HFFc6 (cell line): ENCODE measurements at places on chromosomes 16 and 17. TPM values are rescaled to one million over a fixed set of nuclear protein-coding genes. Genes with fewer than 3 reads are reported as not detected.

GRCh38 chr17:55495239-55495638 lies 16.0 kb downstream of the SMIM36 start:
- peaks cover 15% of the 10 kb centered on the region for H3K27me3 ChIP-seq
- no peaks in the 10 kb centered on the region for H3K36me3 ChIP-seq
- H3K4me3 ChIP-seq = no peak overlapping the region
- no peak overlapping the region for H3K27ac ChIP-seq

CD7 gene
- not detected in 3 replicates for total RNA-seq

DNA sequence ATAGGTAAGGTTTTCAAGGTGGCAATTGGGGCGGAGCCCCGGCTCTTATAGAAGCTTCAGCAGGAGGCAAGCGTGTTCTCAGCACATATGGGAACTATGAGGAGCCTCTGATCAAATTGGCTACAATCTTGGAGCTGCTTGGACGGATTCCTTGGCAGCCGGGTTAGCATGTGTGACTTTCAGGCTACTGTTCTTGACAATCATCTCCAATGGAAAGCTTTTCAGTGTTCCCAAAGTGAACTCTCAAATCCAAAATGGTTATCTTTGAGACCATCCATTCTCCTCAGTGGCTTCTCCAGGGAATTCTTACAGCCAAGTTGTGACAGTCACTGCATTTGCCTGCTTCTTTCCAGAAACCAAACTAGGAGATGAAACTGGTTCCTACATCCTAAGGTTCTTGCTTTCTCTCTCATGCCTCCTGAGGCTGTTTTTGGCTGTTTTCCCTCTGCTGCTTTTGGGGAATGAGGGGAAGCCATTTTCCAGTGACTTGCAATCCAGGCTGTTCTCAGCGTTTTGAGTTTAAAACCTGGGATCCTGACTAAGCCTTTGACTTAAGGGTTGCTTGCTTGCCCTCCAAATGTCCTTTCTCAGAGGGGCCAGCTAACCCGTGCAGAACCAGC lies 10.9 kb downstream of the HAS3 start:
- H3K27me3 ChIP-seq = peaks cover 2% of the 10 kb centered on the region; the same call in 1 of the 2 replicates
- no peak for DNase-seq
- peaks cover 16% of the 10 kb centered on the region for H3K36me3 ChIP-seq
- H3K4me3 ChIP-seq = no peak overlapping the region

DNA sequence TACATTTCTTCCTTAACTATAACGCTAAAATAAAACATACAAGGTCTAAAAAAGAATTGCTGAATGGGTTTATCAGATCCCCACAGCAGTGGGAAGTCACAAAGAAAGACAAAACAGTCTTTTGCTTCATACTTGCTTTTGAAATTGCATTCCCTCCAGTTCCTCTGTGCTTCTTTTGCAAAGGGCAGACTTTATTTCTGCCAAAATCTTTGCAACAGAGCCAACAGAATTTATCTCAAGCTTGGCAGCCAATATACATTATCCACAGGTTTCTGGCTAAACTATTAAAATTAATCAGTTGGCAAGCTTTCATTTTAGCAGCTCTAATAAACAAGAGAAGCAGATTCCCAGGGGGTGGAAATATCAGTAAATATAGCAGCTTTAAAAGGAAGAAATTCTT lies 378.9 kb upstream of the CA10 start:
- H3K27me3 ChIP-seq = 0 out of 2 replicates have a peak, but pooled peaks cover 1% of the 10 kb centered on the region
- no peaks in the 10 kb centered on the region for H3K36me3 ChIP-seq
- H3K4me1 ChIP-seq = no peaks in the 10 kb centered on the region
- DNase-seq = no peak
- H3K4me3 ChIP-seq = no peak overlapping the region

DNA sequence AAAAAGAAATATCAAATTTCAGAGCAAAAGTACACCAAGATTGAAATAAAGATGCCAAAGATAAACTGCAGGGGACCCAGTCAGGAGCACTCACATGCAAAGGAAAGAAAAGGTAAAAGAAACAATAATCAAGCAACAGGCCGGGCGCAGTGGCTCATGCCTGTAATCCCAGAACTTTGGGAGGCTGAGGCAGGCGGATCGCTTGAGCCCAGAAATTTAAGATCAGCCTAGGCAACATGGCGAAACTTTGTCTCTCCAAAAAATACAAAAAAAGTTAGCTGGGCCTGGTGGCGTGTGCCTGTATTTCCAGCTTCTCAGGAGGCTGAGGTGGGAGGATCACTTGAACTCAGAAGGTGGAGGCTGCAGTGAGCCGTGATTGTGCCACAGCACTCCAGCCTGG lies 107.6 kb upstream of the SMURF2 start:
- no peak overlapping the region for H3K27ac ChIP-seq
- peaks cover 15% of the 10 kb centered on the region for H3K4me1 ChIP-seq
- no peaks in the 10 kb centered on the region for H3K36me3 ChIP-seq
- no peaks in the 10 kb centered on the region; the same call in 1 of the 2 replicates for H3K27me3 ChIP-seq
- H3K4me3 ChIP-seq = no peak overlapping the region
- no peak for DNase-seq

DNA sequence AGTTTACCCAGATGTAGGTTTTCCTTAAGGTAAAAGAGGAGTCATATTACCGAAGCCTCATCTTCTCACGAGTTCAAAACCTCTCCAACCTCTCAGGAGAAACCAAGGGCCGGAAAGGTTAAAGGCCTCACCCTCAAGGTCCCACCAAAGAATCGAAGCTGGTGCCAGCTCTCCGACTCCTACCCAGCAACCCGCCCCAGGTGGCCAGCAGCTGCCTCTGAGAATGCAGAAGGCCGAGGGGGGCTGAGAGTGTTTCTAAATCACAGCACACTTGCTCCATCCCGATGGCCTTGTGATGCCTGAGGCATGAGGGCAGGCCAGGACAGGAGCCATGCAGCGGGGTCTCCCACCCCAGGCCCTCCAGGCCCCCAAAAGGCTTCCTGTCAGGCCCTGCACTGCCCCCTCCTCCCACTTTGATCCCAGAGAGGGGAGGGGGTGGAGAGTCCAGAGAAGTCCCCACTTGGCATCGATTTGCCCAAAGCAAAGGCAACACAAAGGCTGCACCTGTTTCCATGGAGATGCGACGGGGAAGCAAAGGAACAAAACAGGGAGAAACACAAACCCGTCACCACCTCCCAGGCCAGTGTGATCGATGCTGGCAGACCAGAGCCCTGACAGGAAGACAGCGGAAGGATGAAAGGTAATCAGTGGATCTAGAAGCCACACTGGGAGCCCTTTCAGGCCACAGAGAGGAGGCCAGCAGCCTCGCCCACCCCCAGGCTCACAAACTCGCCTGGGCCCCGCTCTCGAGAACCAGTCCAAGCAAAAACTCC lies 39.0 kb downstream of the CUEDC1 start:
- no peak overlapping the region for H3K4me3 ChIP-seq
- H3K4me1 ChIP-seq = peaks cover 54% of the 10 kb centered on the region
- peaks cover 7% of the 10 kb centered on the region for H3K27me3 ChIP-seq
- DNase-seq = no peak
- H3K27ac ChIP-seq = peak overlapping the region; percentile 48; the same call in 1 of the 2 replicates

PRCD gene
- total RNA-seq = not detected in 3 replicates

- no peak overlapping the region for H3K4me3 ChIP-seq
- H3K36me3 ChIP-seq = peaks cover 2% of the 10 kb centered on the region
- no peaks in the 10 kb centered on the region for H3K27me3 ChIP-seq
- no peak for DNase-seq
- no peaks in the 10 kb centered on the region for H3K4me1 ChIP-seq
Measured at GRCh38 chr17:74012465-74012864, 191.0 kb upstream of the RPL38 start.

- peaks cover 14% of the 10 kb centered on the region for H3K4me1 ChIP-seq
- DNase-seq = no peak
- H3K27me3 ChIP-seq = peaks cover 13% of the 10 kb centered on the region
- no peaks in the 10 kb centered on the region for H3K36me3 ChIP-seq
Measured at GRCh38 chr16:58099956-58100300, 29.3 kb downstream of the CFAP20 start.

PHF23 gene
- total RNA-seq = 57.0 and 69.7 TPM in 2 replicates

CISD3 gene
- total RNA-seq = 31.7 and 37.4 TPM in 2 replicates

STH gene
- total RNA-seq = not detected in 3 replicates

GRCh38 chr16:11142951-11143350 lies 113.1 kb downstream of the SOCS1 start:
- no peak overlapping the region for H3K4me3 ChIP-seq
- no peaks in the 10 kb centered on the region; the same call in none of the 2 replicates for H3K27me3 ChIP-seq
- peaks cover 27% of the 10 kb centered on the region for H3K4me1 ChIP-seq

DNA sequence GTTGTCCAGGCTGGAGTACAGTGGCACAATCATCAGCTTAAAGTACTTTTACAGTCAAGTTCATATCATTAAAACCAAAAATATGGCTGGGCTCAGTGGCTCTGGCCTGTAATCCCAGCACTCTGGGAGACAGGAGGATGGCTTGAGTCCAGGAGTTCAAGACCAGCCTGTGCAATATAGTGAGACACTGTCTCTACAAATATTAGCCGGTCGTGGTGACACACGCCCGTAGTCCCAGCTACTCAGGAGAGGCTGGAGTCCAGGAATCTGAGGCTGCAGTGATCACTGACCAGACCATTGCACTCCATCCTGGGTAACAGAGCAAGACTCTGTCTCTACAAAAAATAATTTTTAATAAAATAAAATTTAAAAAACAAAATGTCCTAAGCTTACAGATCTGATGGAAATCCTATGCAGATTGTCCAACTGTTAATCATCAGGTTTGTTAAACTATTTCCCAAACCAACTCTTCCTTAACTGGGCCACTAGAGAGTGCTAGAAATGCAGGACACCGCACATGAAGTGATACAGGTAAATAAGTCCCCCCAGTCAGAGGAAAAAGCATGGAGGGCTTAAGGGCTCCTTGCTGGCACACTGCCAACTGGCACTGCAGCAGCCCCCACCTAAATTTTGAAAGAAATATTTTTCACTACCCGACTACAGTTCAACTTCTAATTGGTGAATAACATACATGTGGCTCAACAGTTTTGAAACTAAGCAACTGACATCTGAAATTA lies 2.8 kb downstream of the USP22 start:
- H3K36me3 ChIP-seq = peaks cover 14% of the 10 kb centered on the region
- peaks cover 52% of the 10 kb centered on the region for H3K4me1 ChIP-seq

DNA sequence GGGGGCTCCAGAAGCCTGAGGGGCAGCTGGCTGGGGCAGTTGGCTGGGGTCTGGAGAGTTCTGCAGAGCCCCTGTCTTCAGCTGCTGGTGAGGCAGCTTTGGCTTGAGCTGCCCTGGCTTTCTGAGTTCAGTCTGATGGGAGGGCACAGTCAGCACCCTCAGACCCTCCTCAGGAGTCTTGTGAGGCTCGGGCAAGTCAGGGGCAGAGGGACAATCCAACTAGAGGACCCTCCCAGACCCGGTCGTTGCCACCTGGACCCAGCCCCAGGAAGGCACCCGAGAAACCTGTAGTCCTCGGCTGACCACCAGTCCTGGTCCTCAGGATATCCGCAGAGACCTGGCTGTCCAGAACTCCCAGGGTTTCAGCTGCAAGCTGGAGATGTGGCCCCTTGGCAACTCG lies 1.9 kb downstream of the CARD14 start:
- DNase-seq = no peak
- H3K4me3 ChIP-seq = no peak overlapping the region
- H3K27me3 ChIP-seq = peaks cover 23% of the 10 kb centered on the region
- H3K36me3 ChIP-seq = no peaks in the 10 kb centered on the region
- no peak overlapping the region for H3K27ac ChIP-seq

E2F4 gene
- 50.7 and 59.7 TPM in 2 replicates for total RNA-seq

- H3K27ac ChIP-seq = peak overlapping the region; percentile 42; the same call in 1 of the 2 replicates
- H3K4me1 ChIP-seq = peaks cover 22% of the 10 kb centered on the region
- H3K36me3 ChIP-seq = peaks cover 12% of the 10 kb centered on the region
- DNase-seq = no peak
Measured at GRCh38 chr17:1648173-1648962, 1.3 kb downstream of the RILP start.

DNA sequence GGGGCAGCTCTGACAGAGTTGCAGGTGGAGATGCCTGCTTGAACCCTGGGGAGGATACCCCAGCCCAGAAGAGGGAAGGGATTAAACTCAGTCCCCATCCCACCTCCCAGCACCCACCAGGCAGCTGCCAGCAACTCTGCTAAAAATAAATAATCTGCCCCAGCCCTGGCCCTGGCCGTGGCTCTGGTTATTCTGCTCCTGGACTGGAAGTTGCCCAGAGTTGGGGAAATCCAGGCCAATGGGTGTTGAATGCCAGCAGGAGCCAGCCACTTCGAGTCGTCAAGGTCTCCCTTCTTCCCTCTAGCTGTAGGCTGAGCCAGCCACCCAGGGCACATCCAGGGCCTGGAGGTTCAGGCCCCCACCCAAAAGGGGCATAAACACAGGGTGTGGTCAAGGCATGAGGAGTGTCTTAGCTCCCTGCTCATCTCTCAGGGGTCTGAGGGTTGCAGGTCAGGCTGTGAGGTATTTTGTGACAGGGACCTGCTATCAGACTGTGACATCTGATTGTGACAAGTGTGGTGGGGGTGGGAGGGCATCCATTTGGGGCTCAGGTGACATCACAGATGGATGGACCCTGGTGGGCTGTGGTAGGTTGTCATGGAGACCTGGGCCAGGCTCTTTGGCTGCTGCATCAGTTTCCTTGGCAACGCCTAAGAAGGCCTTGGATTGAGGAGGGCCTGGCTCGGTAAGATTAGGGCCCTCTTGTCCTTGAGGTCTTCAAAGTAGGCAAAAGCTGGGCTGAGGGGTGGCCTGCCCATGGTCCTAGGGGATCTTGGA lies 1.0 kb upstream of the RRAD start:
- no peaks in the 10 kb centered on the region for H3K36me3 ChIP-seq
- DNase-seq = no peak
- peaks cover 53% of the 10 kb centered on the region for H3K4me1 ChIP-seq

C17orf78 gene
- total RNA-seq = not detected in 3 replicates

KRT17 gene
- total RNA-seq = 1.0 to 3.7 TPM (median 2.4 TPM) in 3 replicates

DNA sequence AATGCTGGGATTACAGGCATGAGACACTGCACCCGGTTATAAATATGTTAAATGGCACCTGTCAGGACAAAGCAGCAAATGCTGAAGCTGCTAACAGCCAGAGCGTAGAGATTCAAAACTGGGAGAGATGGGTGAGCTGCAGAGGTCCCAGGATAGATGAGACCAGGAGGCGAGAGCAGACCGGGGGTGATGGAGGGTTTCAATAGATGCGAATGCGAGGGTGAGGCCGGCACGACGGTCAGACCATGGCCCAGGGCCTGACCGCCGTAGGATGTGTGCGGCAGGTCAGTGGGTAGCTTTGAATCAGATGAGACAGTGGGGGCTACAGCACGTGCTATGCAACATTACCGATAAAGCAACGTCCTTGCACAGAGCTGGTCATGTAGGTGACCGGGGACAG lies 14.3 kb downstream of the CCDC40 start:
- H3K36me3 ChIP-seq = no peaks in the 10 kb centered on the region
- DNase-seq = no peak
- no peak overlapping the region for H3K27ac ChIP-seq

GAST gene
- not detected in 2 replicates for total RNA-seq

KIF19 gene
- not detected in 3 replicates for total RNA-seq
